ENCODE measurements at places on chromosomes 3 and 15. TPM values are rescaled to one million over a fixed set of nuclear protein-coding genes. Genes with fewer than 3 reads are reported as not detected.
A peak's percentile ranks its signal among the peaks of the same experiment; 100 is the strongest.

DNA sequence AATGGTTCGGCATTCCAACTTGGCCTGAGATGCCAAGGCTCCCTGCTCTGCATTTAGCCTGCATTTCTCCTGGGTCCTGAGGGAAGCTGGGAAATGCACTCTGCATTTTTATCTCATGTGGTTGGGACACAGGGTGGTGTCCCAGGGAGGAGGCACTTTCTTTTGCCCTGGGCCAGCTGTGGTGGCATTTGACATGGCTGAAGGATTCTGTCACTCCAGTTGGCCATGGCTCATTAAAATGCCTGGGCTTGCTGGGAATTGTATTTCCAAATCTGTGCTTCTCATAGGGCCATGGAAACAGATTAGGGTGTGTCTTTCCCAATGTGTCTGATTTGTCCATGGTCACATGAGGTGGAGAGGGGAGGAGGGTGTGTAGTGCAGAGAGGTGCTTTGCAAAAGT, 128.3 kb upstream of the RGMA start:
- DNase-seq, result peak; percentile 7

DNA sequence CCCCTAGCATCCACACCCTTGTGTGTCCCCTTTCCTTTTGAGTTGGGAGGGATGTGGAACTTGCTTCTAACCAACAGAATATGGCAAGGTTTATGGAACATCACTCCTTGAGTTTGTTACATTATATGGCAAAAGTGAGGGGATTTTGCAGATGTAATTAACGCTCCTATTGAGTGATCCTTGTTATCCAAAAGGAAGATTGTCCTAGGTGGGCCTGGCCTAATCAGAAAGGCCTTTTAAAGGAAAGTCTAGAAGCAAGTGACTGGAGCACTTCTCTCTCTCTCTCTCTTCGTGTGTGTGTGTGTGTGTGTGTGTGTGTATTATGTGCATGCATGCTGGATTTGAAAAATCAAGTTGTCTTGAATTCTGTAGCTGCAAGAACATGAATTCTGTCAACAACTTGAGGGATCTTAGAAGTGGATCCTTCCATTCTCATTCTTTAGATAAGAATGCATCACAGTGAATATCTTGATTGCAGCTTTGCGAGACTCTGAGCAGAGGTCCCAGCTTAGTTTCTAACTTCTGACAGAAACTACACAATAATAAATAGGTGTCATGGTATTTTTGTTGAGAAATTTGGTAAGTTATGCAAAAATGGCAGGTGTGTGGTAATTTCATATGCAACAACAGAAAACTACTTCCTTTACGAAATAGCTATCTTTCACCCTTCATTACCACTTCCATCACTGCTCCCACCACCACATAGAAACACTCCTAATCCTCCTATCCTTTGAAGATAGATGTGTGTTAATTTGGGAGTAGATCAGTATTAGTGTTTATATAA, 360.9 kb upstream of the CBLB start:
- no peak for DNase-seq

Gene ACTR8
- total RNA-seq, result 23.8 TPM

Gene PXK
- total RNA-seq, result 53.8 TPM

Gene C3orf70
- total RNA-seq, result 8.2 TPM

Gene GOLGA8J
- not detected for total RNA-seq

- DNase-seq, result no peak
Observed at GRCh38 chr15:31389576-31389975, 62.9 kb downstream of the KLF13 start.

DNA sequence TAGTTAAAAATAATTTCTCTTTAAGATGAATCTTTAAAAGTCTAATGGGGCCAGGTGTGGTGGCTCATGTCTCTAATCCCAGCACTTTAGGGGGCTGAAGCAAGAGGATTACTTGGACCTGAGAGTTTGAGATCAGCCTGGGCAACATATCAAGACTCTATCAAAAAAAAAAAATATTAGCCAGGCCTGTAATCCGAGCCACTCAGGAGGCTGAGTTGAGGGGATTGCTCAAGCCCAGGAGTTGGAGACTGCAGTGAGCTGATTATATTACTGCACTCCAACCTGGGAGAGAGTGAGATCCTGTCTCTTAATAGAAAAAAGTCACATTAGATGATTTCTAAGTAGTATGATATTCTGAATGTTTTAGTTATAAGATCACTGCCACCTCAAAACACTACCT, 322.0 kb upstream of the MANF start:
- no peak for DNase-seq

DNA sequence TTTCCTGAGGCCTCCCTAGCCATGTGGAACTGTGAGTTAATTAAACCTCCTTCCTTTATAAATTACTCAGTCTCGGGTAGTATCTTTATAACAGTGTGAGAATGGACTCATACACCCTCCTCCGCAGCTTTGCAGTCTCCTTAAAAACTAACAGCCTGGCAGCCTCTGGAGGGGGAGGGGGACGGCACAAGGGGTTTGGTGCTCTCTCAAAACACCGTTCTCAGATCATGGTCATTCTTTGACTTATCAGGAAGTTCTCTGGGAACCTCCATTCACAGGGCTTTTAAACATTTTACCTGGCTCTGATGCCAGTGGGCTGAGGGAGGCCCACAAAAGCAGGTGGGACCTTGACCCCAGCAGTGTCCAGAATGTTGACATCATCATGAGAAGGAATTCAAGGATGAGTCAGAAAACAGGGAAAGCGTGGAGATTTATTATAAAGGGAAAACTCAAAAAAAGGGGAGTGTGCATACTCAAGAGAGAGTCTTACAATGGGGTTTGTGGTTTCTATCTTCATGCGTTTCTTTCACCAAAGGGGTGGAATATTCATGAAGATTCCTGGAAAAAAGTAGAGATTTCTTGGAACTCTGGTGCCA, 43.9 kb downstream of the ONECUT1 start:
- no peak for DNase-seq

DNA sequence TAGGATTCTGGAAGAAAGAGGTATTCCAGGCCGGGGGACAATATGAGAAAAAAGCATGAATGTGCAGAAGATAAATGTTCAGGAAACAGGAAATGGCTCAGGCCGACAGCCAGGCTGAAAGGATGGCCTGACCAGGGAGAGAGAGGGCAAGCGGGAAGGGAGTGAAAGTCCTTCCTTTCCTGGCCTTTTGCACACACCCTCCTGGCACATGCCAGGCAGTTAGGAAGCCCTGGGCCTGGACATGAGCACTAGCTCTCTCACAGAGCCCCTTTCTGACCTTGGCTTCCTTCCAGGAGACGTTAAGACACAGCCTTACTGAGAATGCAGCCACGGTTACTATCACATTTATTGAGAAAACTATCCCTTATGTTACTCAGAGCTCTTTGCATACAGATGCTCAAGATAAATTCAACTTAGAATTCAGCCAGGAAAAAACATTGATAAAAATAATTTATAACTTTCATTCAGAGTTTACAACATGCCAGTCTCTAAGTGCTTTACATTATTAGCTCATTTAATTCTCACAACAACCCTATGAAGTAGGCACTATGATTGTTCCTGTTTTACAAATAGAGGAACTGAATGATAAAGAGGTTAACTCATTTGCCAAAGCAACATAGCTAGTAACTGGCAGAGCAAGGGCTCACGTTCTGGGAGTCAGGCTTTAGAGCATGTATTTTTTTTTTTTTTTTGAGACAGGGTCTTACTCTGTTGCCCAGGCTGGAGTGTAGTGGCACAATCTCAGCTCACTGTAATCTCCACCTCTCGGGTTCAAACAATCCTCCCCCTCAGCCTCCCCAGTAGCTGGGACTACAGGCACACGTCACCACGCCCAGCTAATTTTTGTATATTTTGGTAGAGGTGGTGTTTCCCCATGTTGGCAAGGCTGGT, 39.4 kb upstream of the SMAD3 start:
- DNase-seq, result peak; percentile 90

GRCh38 chr15:31254431-31255175, 72.0 kb upstream of the KLF13 start:
- peak; percentile 52 for DNase-seq

Gene GOLGA6B
- not detected for total RNA-seq

Gene CD200
- 0.49 TPM for total RNA-seq

DNA sequence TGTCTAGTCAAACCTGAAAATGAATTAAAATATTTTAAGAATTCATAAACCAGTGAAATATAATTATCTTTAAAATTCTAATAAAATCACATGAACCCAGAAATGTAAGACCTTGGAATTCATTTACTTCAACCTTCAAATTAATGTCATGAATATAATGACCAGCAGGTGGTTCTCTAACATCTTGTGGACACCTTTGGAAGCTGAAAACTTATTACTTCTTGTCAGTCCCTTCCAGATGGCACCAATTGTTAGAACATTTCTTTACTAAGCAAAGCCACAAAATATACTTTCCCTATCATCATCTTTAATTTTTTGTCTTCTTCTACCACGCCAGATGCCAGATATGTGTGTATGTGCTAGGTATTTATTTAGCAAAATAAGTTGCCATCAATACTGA, 240.0 kb downstream of the MBNL1 start:
- DNase-seq, result peak; percentile 12

Gene ZPLD1
- total RNA-seq, result not detected

DNA sequence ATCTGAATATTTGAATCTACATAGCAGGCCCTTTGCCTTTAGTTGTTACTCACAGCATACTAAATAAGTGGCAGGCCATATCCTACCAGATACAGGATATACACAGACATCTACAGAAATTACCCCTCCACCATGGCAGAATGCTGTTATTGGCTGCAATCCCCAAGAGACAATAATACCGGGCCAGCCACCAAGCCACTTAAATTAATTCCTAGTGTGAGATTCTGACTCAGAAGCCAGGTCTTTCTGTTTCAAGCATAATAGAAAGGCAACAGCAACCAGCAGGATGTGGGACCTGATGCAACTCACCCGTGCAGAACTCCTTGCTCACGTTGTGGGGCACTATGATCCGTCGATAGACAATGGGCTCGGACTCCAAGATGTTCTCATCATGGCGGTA, 39.8 kb downstream of the CLK3 start:
- no peak for DNase-seq

DNA sequence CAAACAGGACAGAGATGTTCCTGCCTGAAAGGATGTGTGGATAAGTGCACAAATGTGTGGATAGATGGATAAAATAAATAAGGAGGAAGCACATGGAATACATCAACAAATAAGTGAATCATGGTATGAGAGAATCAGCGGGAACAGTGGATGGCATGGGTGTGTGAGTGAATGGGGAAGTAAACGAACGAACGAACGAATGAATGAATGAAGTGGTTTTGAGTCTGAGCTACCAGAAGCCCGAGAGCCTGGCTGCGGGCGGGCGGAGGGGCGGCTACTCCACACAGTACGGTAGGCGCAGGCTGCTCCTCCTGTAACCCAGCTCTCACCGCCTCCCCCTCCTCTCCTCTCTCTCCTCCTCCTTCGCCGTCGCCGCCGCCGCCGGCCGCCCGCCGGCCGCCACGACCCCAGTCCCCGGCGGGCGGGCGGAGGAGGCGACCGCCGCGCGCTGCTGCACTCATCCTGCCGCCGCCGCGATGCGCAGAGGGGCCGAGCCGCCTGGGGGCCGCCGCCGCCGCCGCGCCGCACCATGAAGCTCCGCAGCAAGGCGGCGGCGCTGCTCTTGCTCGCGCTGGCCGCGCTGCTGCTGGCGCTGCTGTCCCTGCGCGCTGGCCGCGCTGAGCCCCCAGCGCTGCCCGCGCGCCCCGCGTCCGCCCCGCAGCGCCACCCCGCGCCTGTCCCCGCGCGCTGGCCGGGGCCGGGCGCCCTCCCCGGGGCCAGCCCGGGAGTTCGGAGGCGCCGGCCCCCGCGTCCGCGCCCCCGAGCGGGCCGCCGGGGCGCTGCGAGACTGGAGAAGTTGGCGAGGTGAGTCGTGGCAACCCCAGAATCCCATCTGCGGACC, at the start of gene GXYLT2:
GXYLT2 (plus strand) TSS at position 342 of the 841 bp plus-strand sequence; CDS start at position 530, 188 bp downstream.
- peak; percentile 81 for DNase-seq

Gene C3orf18
- 16.0 TPM for total RNA-seq

DNA sequence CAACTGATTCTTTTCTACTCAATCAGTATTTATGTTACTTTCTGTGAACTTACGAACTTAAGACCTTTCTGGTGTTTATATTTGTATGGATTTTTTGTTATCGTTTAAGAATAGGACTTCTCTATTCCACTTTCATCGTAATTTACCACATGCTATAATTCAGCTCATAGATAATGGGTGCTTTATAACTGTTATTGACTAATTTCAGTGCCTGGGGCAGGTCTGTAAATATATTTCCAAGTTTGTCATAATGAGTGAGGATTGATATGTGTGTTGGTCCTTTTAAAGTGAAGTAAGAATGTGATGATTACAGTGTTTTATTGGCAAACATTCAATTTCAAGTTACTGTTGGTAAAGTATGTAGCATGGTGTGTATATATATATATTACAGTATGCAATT, 1.8 kb upstream of the NAALADL2 start:
- no peak for DNase-seq

Gene CCR3
- 0.10 TPM for total RNA-seq

DNA sequence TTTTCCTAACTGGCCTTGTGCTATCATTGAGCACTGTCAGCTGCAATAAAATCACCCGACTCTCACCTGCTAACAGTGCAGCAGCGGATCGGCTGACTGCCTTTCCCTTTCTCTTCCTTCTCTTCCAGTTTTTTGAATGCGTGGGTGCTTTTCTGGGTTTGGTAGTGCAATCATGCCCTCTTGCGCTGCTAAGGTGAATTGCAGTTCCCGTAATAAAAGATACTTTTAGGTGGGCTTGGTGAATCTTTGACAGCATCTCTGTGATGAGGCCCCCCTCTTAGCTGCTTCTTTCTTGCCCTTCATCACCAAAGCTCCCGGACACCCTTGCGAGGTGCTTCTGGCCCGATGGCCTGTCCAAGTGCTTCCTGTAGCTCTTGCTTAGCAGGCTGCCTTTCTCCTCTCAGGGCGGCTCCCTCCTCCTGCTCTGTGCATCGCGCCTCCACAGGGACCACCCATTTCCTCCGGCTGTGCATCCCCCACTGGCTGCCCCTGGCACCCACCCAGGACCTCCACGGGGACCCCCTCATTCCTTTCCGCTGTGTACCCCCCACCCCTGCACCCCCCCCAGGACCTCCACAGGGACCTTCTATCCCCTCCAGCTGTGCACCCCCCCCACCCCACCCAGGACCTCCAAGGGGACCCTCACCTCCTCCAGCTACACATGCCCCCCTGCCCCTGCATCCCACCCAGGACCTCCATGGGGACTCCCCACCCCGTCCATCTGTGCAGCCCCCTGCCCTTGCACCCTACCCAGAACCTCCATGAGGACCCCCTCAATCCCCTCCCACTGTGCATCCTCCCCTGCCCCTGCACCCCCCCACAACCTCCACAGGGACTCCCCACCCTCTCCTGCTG, 50.8 kb upstream of the RPL32 start:
- peak; percentile 67 for DNase-seq
